Astrocyte of the spinal cord (primary cell): ENCODE measurements at places on chromosomes 16 and 17.

GRCh38 chr17:48335858-48336500 lies 94.0 kb downstream of the SKAP1 start:
- DNase-seq = peak; percentile 88

GRCh38 chr17:13863436-13863835 lies 205.9 kb upstream of the COX10 start:
- DNase-seq = no peak

DNA sequence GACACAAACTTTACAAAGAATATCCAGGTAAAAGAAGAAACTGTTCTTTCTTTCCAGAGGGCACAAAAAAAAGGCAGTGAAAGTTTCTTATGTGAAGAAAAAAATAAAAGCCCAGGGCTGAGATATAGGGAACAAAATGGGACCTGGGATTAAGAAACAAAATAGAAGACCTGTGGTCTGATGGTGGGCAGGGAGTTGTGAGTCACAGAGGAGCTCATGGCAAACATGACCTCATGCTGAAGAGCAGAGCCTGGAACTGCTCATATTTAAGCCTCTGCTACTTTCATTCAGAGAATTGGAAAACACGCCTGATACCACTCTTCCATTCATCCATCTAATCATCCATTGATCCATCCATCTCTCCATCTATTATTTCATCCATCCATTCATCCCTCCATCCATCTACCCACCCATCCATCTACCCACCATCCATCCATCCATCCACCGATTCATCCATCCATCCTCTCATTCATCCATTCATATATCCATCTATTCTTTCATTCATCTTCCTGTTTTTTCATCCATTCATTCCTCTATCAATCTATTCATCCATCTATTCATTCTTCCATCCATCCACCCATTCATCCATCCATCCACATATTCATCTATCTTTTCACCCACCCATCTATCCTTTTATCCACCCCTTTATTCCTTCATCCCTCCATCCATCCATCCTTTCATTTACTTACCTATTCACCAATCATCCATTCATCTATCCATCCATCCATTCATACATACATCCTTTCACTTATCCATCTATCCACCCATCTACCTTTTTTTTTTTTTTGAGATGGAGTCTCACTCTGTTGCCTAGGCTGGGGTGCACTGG lies 30.0 kb downstream of the WFDC1 start:
- DNase-seq = no peak

- peak; percentile 55 for DNase-seq
These were observed 114.5 kb upstream of the C17orf78 start for GRCh38 chr17:37261286-37261685.

GRCh38 chr17:66268247-66268927 lies 34.0 kb upstream of the PRKCA start:
- DNase-seq = peak; percentile 80

DNA sequence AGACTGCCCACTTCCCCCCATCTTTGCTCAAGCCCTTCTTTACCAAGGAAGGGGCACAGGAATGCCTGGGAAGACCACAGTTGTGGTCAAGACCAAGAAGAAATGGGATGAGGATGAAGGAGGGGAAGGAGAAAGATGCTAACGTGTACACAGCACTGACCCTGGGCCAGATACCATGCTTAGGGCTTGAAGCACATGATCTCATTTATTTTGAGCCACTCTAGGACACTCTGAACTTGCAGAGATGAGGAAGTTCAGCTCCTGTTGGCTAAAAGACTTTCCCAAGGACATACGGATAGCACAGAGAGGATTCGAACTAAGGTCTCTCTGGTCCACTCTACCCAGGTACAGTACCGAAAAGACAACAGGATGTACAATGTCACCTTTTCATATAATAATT lies 42.6 kb downstream of the PIK3R5 start:
- DNase-seq = no peak

GRCh38 chr16:66004699-66005098 lies 361.8 kb upstream of the CDH5 start:
- DNase-seq = no peak

GRCh38 chr17:60353773-60354172 lies 38.2 kb downstream of the USP32 start:
- DNase-seq = no peak

DNA sequence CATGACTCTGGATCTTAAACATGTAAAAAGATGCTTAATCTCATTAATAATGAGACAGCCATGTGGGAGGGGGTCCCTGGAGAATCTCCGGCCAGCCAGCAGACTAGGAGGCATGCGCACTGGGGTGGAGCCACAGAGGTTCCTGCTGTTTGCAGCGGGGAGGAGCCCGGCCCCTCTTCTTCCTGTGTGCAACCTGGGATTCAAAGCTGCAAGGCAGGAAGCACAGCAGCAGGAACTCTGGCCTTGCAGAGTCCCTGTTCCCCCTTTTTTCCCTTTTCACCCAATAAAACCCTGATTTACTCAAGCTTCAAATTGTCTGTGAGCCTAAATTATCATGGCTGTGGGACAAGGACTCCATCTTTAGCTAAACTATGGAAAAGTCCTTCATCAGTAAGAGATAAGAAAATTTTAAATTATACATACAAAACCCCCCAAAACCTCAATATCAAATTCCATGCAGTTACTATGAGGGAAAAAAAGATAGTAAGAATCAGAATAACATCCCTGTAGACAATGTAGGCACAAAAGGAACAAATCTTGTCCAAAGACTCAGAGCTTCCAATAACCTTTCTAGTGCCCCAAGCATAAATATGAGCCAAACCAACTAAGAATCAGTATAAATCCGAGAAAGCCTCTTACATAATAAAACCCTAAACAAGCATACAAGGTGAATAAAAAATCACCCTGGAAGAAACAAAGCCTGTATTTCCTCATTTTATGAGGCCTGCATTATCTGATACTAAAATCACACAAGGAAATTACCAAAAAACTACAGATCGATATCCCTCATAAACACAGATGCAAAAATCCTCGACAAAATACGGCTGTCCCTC lies 12.1 kb downstream of the CFDP1 start:
- DNase-seq = peak; percentile 42

DNA sequence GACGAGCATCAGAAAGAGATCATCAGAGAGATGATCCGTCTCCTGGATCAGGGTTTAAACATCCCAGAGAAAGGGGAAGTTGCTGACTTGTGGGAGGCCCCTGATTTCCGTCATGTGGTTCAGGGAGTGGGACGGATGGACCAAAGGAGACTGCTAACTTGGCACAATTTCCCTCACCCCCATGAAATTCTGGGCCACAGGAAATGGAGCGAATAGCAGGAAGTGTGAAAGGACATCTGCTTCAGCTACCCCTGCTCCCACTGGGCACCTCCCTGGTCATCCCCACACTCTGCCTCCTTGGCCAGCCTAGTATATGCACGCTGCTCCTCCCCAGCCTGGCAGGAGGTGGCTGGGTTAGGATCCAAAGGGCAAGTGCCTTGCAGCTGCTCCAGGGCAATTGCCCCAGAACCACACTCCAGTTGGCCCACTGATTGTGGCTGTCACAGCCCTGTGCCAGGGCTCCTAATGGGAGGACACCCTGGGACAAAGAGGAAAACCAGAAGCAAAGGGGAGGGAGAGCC lies 1.3 kb downstream of the ARRB2 start:
- DNase-seq = no peak

DNA sequence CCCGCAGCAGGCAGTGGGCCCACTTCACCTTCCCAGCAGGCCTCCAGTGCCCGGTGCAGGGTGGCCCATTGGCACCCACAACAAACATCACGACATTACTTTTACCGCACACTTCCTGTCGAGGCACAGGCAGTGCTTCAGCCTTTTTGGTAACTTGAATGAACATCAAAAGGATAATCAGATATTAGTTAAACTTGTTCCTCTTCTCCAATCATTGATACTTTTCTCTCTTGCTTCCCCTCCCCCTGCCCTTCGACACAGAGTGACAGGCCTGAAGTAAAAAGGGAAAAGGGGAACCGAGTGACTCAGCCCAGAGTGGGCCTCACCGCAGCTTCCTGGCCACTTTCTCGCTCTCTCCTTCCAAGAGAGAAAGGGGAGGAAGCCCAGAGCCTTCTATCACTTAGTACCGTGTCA lies 507.0 kb downstream of the MAF start:
- no peak for DNase-seq

GRCh38 chr16:77618951-77619350 lies 103.4 kb upstream of the NUDT7 start:
- DNase-seq = no peak

- DNase-seq = no peak
These were observed 56.1 kb downstream of the IGF2BP1 start for GRCh38 chr17:49053171-49053829.

- DNase-seq = no peak
These were observed 218.3 kb downstream of the CDH13 start for GRCh38 chr16:82845116-82845515.

DNA sequence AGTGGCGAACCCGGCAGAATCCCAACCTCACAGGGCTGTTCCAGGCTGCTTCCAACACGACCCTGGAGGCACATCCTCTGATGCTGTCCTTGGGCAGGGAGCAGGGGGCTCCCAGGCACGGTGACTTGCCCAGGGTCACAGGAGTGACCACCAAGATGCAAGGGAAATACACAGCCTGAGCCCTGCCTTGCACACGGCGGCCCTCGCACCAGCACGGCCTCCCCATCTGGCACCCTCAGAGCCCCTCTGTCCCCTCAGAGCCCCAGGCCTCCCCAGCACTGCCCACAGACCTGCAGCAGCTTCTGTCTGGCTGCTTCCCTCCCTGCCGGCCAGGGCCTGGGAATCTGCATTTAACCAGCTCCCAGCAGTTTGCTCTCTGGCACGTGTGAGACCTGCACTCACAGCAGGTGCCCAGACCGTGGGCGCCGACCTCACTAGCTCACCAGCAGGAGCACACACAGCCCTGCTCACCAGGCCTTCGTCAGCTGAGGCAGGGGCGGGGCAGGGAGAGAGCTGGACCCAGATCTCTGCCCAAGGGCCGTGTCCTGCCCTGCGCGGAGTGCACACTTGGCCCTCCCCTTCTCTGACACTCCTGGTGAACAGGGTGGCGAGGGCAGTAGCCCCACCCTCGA lies 29.7 kb upstream of the ZC3H18 start:
- DNase-seq = no peak

- DNase-seq = no peak
These were observed 55.0 kb upstream of the RPL38 start for GRCh38 chr17:74148446-74148845.

DNA sequence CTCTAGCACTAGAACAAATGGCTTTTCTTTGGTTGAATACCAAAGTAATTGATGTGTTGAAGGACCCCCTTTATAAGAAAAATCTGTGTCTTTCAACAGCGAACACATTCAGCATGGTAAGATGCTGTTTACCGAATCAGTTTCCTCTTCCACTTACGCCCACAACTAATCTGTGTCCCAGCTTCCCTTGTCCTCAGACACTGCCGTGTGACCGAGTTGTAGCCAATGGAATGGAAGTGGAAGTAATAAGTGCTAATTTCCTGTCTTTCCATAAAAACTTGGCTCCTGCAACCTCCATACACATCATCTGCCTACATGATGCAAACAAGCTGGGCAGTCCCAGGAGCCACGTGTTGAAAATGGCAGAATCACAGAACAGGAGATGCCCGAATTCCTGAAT lies 10.4 kb downstream of the CDIPT start:
- DNase-seq = no peak

GRCh38 chr17:17774009-17774881 lies 62.5 kb downstream of the SREBF1 start:
- DNase-seq = peak; percentile 33

- DNase-seq = no peak
These were observed 6.5 kb upstream of the MTMR4 start for GRCh38 chr17:58520843-58521430.

- DNase-seq = peak; percentile 21
These were observed 1.2 kb upstream of the OGFOD3 start for GRCh38 chr17:82419540-82419939.

- no peak for DNase-seq
These were observed 37.2 kb downstream of the MEAK7 start for GRCh38 chr16:84467256-84467655.

DNA sequence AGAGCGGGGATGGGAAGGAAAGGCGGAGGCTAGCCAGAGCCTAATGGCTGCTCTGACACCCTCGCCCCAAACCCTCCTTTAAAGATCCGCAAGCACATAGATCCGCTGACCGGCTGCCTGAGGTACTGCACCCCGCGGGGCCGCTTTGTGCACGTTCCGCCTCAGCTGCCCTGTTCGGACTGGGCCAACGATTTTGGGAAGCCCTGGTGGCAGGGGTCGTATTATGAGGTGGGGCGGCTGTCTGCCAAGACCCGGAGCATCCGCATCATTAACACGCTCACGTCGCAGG lies 663 bp downstream of the CYB5D1 start:
- no peak for DNase-seq

DNA sequence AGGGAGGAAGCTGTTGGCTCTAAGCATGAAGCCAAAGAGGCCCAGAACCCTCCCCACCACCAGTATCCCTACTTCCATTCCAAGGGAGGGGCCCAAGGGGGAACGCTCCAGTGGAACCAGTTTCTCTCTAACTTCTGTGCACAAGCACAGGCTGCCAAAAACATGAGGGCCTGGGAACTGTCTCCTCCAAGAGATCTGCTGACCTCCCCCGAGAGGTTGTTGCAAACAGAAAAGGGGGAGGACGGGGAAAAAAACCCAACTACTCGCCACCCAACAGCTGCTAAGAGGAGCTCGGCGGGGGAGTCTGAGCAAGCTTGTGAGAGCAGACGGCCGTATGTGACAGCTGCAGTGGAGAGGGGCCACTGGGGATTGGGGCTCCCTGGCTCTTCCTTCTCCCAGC lies 15.7 kb upstream of the SLC35B1 start:
- no peak for DNase-seq

- DNase-seq = no peak
These were observed 124.2 kb upstream of the SMURF2 start for GRCh38 chr17:64786337-64786736.

DNA sequence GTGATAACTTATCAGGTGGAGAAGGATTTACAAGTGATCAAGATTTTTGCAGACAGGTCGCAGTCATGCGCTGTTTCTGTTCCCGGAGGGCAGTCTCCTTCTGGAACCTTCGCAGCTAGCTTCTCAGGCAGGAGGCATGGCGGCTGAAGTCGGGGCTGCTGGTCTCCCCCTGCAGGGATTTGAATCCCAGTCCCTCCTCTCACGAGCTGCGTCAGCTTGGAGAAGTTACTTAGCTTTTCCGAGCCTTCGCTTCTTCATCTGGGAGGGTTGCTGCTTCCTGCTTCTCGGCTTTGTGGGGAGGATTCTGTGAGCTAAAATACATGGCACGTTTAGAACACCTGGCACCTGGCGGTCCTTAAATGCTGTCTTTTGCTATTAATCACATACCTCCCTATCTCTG lies 287.8 kb upstream of the FOXF1 start:
- peak; percentile 14 for DNase-seq
